ENCODE measurements at places on chromosomes 12 and 14.

DNA sequence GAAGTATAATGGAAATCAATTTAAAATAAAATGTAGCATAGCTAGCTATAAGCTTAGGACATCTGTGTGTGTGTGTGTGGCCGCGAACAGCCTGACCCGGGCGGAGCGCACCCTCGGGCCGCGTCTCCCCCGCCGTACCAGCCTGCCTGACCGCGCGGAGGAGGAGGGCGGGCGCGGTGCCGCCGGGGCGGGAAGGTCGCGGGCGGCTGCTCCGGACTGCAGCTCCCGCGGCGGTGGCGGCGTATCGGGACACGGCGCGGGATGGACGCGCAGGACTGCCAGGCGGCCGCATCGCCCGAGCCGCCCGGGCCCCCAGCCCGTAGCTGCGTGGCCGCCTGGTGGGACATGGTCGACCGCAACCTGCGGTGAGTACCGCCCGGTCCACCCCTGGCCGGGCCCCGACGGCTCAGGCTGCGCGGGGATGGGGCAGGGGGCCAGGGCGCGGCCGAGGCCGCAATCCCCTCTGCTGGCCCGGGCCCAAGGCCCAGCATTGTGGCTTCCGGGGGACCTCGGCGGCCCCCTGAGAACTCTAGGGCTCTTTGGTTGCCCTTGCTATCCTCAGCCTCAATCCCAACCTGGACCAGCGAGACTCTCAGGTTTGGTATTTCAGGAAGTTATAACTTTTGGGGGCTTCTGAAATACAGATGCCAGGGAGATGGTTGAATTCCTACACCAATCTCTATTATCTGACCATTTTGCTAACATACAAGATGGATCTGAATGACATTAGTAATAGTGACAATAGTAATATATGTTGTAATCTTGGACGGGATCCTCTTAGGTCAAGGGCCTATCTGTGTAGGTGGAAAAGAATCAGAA lies at the start of gene ABHD12B:
TSS of gene ABHD12B (plus strand) at position 140 of the 819 bp plus-strand sequence. CDS start at position 262, 122 bp downstream.
- no peak for DNase-seq

GRCh38 chr12:85866986-85867776 lies 6.9 kb upstream of the NTS start:
- no peak for DNase-seq

- DNase-seq, result no peak
These were observed 9.6 kb downstream of the OR6S1 start for GRCh38 chr14:20631880-20632389.

DNA sequence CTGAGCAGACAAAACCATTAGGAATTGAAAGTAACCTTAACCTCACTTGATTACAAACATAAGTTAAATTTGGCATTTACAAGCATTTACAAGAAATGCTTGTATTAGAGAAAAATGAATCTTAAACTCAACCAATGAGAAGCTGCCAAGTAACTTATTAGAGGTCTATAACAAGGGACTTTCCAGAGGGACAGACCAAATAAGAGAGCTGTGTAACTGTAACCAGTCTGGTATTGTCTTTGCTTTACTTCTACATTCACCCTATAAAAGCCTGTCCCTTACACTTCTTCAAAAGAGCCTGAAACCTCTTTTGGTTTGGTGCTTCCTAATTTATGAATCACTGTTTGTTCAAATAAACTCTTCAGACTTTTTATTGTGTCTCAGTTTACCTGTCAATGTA lies 450.0 kb upstream of the FAR2 start:
- DNase-seq, result no peak

GRCh38 chr12:102910792-102911191 lies 6.3 kb downstream of the PAH start:
- no peak for DNase-seq

DNA sequence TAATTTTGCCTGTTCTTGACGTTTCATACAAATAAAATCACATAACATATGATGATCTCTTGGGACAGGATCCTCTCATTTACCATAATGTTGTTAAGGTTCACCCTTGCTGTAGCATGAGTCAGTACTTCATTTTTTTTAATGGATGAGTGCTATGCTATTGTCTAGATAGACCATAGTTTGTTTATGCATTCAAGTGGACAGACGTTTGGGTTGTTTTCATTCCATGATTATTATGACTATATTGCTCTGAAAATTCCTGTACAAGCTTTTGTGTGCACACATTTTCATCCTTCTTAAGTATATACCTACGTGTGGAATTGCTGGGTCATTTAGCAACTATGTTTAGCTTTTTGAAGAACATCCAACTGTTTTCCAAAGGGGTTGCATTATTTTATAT lies 325.6 kb upstream of the TMEM132C start:
- no peak for DNase-seq

- DNase-seq, result no peak
These were observed 110.6 kb downstream of the TTC8 start for GRCh38 chr14:88935083-88935482.

DNA sequence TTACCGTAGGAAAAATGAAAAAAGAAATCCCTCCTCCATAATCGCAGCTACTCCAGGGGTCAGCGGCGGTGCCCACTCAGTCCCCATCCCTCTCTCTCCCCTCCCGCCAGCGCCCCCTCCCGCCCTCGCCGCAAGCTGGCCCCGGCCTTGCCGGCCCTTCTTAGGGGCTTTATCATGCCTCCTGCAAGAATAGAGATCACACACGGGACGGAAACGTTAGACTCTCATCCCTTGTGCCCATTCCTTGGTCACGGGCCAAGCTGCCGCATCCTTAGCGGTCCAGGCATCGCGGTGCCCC lies 692 bp upstream of the COX14 start:
- DNase-seq, result no peak

DNA sequence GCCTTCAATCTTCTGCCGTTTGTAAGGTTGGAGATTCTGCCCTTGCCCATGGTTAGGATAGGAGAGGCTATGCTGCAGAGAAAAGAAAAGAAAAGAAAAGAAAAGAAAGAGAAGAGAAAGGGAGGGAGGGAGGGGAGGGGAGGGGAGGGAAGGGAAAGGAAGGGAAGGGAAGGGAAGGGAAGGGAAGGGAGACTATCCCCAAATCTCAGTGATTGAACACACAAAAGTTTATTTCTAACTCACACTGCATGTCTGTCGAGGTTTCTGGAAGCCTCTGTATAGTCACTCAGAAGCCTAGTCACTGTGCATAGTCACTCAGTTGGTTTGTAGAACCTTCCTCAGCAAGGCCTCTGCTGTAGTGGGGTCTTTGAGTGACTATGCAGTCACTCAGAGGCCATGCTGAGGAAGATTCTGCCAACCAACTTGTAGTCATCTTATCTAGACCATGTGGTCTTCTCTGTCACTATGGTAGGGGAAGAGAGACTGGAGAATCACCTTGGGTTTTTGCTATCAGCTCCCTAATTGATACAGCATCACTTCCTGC lies 52.3 kb upstream of the ABCC9 start:
- no peak for DNase-seq

DNA sequence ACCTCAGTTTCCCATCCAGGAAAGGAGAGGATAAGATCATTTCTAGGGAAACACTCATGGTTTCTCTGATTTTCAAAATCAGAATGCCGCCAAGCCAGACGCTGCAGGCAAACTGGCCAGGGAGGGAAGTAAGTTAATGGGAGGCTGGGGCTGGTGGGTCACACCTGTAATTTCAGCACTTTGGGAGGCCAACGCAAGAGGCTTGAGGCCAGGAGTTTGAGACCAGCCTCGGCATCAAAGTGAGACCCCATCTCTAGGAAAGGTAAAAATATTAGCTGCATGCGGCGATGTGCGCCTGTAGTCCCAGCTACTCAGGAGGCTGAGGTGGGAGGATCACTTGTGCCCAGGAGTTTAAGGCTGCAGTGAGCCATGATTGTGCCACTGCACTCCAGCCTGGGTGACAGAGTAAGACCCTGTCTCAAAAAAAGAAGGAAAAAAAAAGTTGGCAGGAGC lies 587 bp downstream of the SELPLG start:
- no peak for DNase-seq

GRCh38 chr12:49661746-49662145 lies 38.4 kb downstream of the PRPF40B start:
- DNase-seq, result no peak

- no peak for DNase-seq
These were observed 56.4 kb downstream of the RASSF9 start for GRCh38 chr12:85779768-85780167.

GRCh38 chr12:131950182-131950913 lies 606 bp downstream of the EP400 start:
- DNase-seq, result no peak

- DNase-seq, result no peak
These were observed 19.2 kb downstream of the CHGA start for GRCh38 chr14:92942136-92942535.

GRCh38 chr14:74656964-74657363 lies 44.9 kb upstream of the LTBP2 start:
- DNase-seq, result no peak

DNA sequence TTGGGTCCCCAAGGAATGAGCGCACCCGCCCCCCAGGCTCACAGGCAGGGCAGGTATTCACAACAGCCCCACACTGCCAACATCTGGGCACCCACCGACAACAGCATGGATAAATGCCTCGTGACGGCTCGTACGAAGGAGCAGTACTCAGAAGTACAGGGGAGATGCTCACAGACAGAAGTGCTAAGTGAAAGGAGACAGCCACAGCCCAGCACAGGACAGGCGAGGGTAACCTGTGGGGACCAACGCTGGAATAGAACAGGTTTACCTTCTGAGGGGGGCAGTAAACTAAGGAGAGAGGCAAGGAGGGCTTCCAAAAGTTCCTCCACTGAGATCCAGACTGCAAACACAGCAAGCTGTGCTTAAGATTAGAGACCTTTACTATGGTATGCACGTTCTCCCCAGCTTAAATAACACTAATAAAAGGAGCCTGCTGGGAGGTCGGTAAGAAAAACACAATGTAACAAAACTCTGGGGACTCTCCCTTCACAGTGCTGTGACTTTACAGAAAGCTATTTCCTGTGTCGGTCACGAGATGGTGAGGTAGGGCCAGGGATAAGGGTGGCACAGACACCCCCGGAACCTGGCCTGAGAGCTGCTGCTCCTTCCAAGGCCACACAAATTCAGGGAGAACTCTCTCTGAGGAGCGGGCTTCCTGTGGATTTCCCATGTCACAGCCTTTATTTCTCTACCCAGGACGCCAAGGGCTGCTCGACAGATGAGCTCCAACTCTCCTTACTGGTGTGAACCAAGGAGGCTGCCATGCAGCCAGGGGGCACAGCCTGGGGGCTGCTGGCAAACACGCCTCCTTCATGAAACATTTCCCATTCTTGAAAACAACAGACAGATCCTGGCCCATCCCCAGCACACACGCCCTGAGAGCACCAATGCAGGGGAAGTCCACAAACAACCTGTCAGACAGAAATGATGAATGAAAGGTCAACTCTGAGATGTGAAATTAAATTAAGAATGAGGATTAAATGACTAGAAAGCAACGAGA lies 26.3 kb downstream of the SLC15A4 start:
- DNase-seq, result no peak

- no peak for DNase-seq
These were observed 15.9 kb downstream of the NCOR2 start for GRCh38 chr12:124551268-124552144.

- DNase-seq, result no peak
These were observed 986 bp upstream of the NTF3 start for GRCh38 chr12:5430641-5431603.

Data from stimulated activated CD4-positive, alpha-beta T cell treated with anti-CD3 and anti-CD28 coated beads, Interleukin-1b, Interleukin-23, amount 100 ng/mL, for 24 hours (primary cell).